Activated naive CD8-positive, alpha-beta T cell treated with anti-CD3 and anti-CD28 coated beads, Interleukin-2, amount 50 U/mL, for 16 hours (primary cell): ENCODE measurements at places on chromosomes 11 and 22.

GRCh38 chr11:95067841-95068219 lies 1.1 kb downstream of the SRSF8 start:
- DNase-seq = no peak

DNA sequence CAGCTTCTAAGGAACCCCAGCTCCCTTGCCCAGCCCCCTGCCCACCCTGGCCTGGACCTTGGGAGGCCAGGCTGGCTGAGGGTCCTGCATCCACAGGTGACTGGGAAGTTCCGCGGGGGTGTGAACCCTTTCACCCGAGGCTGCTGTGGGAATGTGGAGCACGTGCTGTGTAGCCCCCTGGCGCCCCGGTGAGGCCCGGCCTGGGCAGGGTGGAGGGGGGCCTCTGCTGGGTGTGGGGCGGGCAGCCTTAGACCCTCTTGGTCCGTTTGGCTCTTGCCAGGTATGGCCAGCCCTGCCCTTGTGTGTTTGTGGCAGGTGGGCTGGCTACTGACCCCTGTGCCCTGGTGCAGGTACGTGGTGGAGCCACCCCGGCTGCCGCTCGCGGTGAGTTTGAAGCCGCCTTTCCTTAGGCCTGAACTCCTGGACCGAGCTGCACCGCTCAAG lies 8.9 kb downstream of the ZDHHC8 start:
- DNase-seq = no peak

DNA sequence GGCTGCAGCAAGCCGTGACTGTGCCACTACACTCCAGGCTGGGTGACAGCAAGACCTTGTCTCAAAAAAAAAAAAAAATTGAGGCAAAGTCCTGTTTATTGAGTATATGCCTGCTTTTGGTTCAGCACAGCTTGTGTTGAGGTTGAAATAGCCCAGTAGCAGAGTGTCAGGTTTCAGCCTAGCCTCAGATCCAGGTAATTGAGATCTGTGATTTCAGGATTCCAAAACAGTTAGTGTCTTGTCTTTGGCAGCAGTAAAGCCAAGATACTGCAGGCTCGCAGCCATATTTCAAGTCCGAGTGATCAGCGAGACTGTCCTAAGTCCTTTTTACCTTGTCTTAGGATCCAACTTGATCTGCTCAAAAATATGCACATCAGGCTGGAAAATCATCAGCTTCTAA lies 27.0 kb downstream of the CUL5 start:
- DNase-seq = no peak

- DNase-seq = no peak
These were observed 2.4 kb upstream of the TRIM68 start for GRCh38 chr11:4610258-4610935.

- DNase-seq = no peak
These were observed 12.8 kb downstream of the PRR5 start for GRCh38 chr22:44714703-44715350.

DNA sequence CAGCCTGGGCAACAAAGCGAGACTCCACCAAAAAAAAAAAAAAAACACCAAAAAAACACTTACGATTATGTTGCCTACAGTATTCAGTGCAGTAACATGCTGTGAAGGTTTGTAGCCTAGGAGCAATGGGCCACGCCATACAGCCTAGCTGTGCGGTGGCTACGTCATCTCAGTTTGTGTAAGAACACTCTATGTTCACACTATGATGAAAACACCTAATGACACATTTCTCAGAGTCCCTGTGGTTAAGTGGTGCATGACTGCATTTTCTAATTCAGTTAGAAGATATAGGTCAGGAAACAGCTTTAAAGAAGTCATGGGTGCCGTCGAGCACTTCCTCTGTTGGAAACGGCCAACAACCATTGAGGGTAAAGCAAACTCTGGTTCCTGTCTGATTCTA lies 75.7 kb upstream of the ANO1 start:
- DNase-seq = no peak

DNA sequence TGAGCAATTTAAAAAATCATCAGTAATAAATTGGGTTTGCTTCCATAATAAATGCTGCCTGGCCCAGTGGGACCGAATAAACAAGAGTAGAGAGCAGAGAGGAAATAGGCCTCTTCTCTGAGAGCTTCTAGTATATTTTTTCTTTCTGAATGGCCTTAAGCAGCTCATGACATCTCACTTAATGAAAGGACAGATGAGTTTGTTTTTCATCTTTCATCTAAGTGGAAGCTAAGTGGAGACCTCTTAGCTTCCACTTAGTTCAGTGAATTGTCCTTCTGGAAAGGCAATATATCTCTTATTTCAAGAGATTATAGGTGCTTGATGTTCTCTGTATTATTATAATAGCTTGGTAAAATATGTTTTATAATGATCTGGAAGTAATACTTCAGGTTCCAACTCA lies 245.9 kb upstream of the ANO3 start:
- DNase-seq = no peak

DNA sequence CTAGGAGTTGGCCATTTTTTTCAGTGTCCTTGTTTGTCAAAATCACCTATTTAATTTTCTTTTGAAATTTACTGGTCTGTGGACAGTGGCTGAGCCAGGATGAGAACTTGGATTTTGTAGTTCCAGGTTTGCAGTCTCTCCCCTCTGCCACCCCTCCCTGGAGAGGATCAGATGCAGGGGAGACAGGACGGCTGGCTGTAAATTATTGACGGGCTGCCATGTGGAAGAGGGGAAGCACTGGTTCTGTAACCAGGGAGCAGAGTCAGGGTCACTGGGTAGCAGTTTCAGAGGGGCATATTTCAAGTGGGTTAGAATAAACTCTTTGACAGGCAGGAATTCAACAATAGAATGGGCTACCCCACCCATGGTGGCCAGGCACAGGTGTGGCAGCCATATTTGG lies 20.6 kb upstream of the YWHAH start:
- no peak for DNase-seq
